ENCODE measurements at places on chromosomes 5 and 9.

- no peak for DNase-seq
Observed at GRCh38 chr5:67092535-67092934, 104.1 kb downstream of the CD180 start.

DNA sequence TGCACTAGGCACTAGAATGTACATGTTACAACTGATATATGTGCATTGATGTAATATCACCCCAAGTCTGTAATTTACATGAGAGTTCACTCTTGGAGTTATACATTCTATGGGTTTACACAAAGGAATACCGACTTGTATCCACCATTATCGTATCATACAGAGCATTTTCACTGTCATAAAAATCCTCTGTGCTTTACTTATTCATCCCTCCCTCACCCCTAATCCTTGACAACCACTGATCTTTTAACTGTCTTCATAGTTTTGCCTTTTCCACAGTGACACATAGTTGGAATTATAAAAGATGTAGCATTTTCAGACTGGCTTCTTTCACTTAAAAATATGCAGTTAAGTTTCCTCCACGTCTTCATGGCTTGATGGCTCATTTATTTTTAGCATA, 11.1 kb upstream of the RFK start:
- DNase-seq = no peak

DNA sequence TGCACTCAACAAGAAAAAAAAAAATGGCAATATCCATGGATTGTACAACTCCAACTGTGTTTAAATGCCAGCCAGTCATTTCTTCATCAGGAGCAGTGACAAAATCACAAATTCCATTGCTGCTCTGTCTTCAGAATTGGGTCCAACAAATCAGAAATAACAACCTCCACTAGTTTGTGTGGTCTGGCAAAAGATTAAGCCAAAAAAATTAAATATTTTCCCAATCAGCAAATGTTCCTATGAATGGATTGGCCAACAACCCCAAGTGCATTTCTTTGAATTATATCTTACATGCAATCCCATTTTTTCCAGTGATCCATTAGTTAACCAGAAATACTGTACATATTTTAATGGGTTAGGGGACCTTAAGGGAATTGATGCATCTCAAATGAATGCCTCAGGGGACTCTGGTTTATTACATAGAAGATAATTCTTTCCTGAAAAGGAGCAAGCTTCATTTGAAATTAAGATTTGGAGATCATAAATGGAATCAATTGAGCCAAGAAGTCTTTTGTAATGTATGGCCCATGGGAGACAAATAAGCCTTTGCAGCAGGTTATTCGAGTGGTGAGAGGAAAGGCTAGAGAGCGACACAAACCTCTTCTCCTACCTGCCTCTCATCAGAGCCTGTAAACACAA, 131.8 kb downstream of the TLE1 start:
- no peak for DNase-seq

GRCh38 chr9:3415906-3416305, 109.9 kb downstream of the RFX3 start:
- no peak for DNase-seq

GRCh38 chr5:76958991-76959767, 6.3 kb downstream of the CRHBP start:
- no peak for DNase-seq

DNA sequence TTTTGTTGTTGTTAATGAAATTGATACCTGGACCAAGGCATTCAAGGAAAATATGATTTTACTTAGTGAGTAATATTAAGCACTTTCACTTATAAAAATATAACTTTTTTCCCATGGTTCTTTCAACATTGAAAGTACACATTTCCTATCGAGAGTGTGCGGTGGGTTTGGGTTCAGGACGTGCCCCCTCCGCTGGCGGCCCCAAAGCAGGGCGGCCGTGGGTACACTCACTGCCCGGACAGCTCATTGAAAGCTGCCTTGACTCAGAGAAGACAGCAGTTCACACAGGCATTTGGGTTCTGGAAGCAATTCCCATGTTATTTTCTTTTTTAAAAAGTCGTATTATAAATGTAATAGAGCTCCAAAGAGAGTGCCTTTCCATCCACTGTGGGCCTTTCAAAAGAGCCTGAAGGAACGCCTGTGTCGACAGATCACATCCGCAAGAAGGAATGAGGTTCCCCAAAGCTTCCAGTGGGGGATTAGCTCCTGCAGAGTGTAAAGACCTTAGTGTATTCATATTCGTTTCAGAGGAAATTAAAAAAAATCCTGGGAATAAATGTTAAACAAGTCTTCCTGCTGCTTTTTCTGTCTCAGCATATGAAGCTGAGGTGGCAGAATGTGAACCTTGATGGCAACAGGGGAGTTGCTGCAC, 74.3 kb downstream of the PRDM6 start:
- no peak for DNase-seq

GRCh38 chr9:78781681-78782080, 484.8 kb downstream of the PSAT1 start:
- DNase-seq = no peak

- DNase-seq = no peak
Observed at GRCh38 chr5:112063191-112063590, 306.2 kb upstream of the NREP start.

DNA sequence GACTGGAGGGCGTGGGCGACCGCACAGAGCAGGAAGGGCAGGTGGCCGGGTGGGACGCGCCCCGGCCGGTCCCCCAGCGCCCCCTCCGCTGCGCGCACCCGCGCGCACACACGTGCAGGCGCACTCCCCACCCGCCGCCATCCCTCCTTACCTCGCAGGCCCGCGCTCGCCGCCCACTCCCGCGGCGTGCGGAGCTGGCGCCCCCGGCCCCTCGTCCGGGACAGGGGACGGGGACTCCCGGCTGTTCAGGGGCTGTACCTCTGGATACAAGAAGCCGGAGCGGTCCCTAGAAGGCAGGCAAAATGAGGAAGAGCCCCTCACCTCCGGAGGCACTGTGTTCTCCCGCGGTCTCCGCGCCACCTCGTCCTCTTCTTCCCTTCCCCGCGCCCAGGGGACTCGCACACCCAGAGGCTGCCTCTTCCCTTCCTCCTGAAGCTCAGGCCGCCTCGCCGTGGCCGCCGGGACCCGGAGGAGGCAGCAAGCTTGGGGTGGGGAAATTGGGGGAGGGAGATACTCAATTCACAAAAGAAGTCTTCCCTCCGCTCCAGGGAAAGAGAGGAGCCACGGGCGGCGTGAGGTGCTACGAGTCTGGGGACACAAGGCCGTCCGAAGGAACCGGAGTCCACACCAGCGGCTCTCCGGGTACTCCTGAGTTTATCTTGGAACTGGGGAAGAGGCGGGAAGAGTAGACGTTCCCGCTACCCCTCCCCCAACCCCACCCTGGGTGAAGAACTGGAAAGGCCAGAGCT, 1.4 kb upstream of the GABRB2 start:
- no peak for DNase-seq

DNA sequence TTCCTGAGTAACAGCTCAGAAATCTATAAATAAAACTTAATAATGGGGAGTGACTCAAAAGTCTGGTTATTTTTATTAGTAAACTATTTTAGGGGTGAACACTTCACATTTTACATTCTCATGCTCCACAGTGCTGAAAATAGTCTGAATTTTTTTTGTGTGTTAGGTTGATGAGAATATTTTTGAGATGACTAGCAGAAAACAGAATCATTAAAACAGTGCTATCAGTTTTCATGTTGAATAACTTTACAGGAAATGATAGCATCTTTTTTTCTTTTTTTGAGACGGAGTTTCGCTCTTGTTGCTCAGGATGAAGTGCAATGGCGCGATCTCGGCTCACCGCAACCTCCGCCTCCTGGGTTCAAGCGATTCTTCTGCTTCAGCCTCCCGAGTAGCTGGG, 60.3 kb downstream of the TMC1 start:
- DNase-seq = no peak

GRCh38 chr5:83277154-83277553, 194.4 kb upstream of the VCAN start:
- DNase-seq = no peak

- DNase-seq = no peak
Observed at GRCh38 chr9:7489036-7489435, 310.5 kb downstream of the DMAC1 start.

Measured in NCI-H524 treated with DMSO at 0.1 percent for 48 hours (cell line).